ENCODE measurements at places on chromosomes 1 and 21. TPM values are rescaled to one million over a fixed set of nuclear protein-coding genes. Genes with fewer than 3 reads are reported as not detected.

DNA sequence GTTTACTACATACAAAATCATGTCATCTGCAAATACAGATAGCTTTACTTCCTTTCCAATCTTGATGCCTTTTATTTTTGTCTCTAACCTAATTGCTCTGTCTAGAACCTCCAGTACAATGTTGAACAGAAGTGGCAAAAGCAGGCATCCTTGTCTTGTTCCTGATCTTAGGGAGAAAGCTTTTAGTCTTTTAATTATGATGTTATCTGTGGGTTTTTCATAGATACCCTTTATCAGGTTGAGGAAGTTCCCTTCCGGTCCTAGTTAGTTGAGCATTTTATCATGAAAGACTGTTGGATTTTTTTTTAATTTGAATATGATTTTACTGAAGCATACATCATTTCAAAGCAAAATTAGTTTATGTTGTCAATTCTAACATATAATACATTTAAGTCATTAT lies 45.7 kb upstream of the DISC1 start:
- no peak overlapping the region for H3K27ac ChIP-seq
- H3K4me1 ChIP-seq, result no peaks in the 10 kb centered on the region
- no peak overlapping the region for H3K4me3 ChIP-seq
- H3K36me3 ChIP-seq, result no peaks in the 10 kb centered on the region
- no peaks in the 10 kb centered on the region for H3K27me3 ChIP-seq

DNA sequence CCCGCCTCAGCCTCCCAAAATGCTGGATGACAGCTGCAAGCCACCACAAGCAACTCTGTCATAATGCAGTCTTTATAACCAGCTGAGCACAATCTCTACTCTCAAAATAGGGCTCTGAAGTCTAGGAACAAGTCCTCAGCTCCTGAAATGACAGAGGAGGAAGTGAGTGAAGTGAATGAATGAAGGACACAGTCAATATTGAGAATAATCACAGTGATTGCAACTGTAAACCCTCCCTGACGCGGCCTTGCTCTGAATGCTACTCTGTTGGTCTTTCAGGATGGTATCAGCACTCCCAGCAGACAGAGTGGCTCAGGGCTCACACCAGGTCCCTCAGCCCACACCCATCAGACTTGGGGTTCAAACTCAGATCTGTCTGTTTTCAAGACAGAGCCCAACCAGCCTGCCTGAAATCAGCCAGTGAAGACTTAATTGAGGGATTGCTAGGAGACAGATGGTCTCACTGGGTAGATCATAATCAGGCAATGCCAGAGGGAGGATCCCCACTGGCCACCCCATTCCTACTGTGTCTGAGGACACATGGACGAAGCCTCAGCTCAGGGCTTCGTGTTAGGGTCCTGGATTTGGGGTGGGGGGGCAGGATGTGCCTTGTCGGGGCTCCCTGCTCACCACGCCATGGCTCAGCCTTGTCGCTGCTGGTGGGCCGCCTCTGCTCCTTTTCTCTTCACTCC lies 20.9 kb downstream of the RNF187 start:
- no peak overlapping the region for H3K4me3 ChIP-seq
- H3K36me3 ChIP-seq, result no peaks in the 10 kb centered on the region
- no peaks in the 10 kb centered on the region for H3K4me1 ChIP-seq
- DNase-seq, result no peak

GRCh38 chr1:150928286-150928685 lies 2.1 kb downstream of the SETDB1 start:
- no peak overlapping the region for H3K27ac ChIP-seq
- no peaks in the 10 kb centered on the region for H3K27me3 ChIP-seq
- no peak overlapping the region for H3K4me3 ChIP-seq
- DNase-seq, result no peak
- H3K4me1 ChIP-seq, result no peaks in the 10 kb centered on the region

GRCh38 chr1:43256675-43257570 lies 12.9 kb upstream of the TMEM125 start:
- no peak overlapping the region for H3K27ac ChIP-seq
- no peak overlapping the region for H3K4me3 ChIP-seq
- DNase-seq, result no peak
- H3K27me3 ChIP-seq, result no peaks in the 10 kb centered on the region
- H3K36me3 ChIP-seq, result no peaks in the 10 kb centered on the region

DNA sequence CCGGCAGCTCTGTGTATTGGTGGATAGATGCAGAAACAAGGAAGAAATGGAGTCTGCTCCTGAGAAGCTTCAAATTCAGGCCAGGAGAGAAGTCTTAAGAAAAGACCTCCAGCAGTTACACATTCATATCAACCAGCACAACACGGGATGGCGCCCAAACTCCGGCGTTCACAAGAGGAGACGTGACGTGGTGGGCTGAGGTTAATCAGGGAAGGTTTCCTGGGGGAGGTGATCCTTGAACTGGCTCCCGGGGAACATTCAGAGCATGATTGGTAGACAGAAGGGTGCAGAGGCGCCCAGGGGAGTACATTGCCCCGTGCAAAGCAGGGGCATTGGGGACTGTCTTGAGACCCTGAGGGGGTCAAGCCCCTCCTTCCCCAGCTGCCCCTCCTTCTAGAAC lies 27.7 kb upstream of the SPSB1 start:
- H3K27me3 ChIP-seq, result no peaks in the 10 kb centered on the region
- no peaks in the 10 kb centered on the region for H3K4me1 ChIP-seq
- H3K27ac ChIP-seq, result no peak overlapping the region
- H3K4me3 ChIP-seq, result no peak overlapping the region

The KRTAP21-2 gene
- total RNA-seq, result not detected

- no peaks in the 10 kb centered on the region for H3K27me3 ChIP-seq
- no peaks in the 10 kb centered on the region for H3K36me3 ChIP-seq
- DNase-seq, result peak; percentile 56
- no peak overlapping the region for H3K27ac ChIP-seq
- no peaks in the 10 kb centered on the region for H3K4me1 ChIP-seq
Observed at GRCh38 chr1:35568975-35569395, 4.1 kb upstream of the TFAP2E start.

GRCh38 chr1:29364101-29364678 lies 127.9 kb downstream of the PTPRU start:
- H3K27ac ChIP-seq, result no peak overlapping the region
- no peaks in the 10 kb centered on the region for H3K4me1 ChIP-seq
- no peaks in the 10 kb centered on the region for H3K27me3 ChIP-seq
- H3K36me3 ChIP-seq, result no peaks in the 10 kb centered on the region

GRCh38 chr1:170932236-170932635 lies 3.1 kb upstream of the MROH9 start:
- no peaks in the 10 kb centered on the region for H3K36me3 ChIP-seq
- no peak for DNase-seq
- H3K27ac ChIP-seq, result no peak overlapping the region
- no peak overlapping the region for H3K4me3 ChIP-seq
- H3K27me3 ChIP-seq, result no peaks in the 10 kb centered on the region

GRCh38 chr1:147748676-147749350 lies 11.6 kb downstream of the GJA5 start:
- H3K27ac ChIP-seq, result no peak overlapping the region
- no peaks in the 10 kb centered on the region for H3K4me1 ChIP-seq
- H3K27me3 ChIP-seq, result no peaks in the 10 kb centered on the region
- no peak for DNase-seq

DNA sequence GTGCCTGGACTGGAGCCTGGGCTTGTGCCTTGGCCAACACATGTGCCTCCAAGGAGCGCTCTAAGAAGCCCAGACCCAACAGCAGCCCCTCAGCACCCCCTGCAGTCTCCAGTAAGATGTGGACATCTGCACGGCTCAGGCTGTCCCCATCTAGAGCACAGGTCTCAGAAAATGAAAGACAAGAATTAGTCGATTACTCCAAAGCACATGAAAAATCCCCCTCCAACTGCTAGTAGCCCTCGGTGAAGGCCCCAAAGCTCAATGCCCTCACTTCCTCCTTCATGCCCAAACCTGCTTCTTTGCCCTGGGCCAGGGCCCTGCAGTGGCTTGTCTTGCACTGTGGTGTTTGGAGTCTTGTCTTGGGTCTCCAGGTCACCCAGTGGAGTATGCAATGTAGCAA lies 21.9 kb upstream of the ERO1B start:
- H3K4me3 ChIP-seq, result no peak overlapping the region
- no peak overlapping the region for H3K27ac ChIP-seq
- no peak for DNase-seq

The UTP25 gene
- 8.1 TPM for total RNA-seq

The LCE1A gene
- total RNA-seq, result 3.4 TPM

- no peak for DNase-seq
- no peaks in the 10 kb centered on the region for H3K27me3 ChIP-seq
- H3K4me1 ChIP-seq, result no peaks in the 10 kb centered on the region
- H3K36me3 ChIP-seq, result no peaks in the 10 kb centered on the region
Observed at GRCh38 chr1:20867062-20867461, 80.0 kb upstream of the HP1BP3 start.

DNA sequence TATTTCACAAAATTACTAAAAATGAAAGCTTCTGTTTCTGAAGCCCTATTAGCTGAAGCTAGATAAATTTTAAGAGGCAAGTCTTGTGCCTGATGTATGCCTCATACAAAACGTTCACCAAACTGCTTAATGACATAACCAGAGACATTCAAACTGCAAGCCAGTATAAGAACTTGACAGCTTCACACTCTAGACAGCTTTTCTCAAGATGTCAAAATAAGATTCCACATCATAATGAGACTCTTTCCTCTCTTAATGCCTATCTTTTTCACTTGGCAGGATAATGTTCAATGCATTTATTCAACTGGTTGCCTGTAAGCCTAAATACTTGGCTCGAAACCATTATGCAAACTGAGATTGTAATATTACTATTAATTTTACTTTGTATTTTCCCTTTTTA lies 424.0 kb downstream of the LTN1 start:
- H3K27me3 ChIP-seq, result no peaks in the 10 kb centered on the region
- H3K36me3 ChIP-seq, result no peaks in the 10 kb centered on the region
- no peak overlapping the region for H3K27ac ChIP-seq
- H3K4me3 ChIP-seq, result no peak overlapping the region

GRCh38 chr1:198671136-198671535 lies 32.3 kb downstream of the PTPRC start:
- no peak for DNase-seq
- no peaks in the 10 kb centered on the region for H3K27me3 ChIP-seq
- H3K27ac ChIP-seq, result no peak overlapping the region
- no peaks in the 10 kb centered on the region for H3K36me3 ChIP-seq
- no peaks in the 10 kb centered on the region for H3K4me1 ChIP-seq
- no peak overlapping the region for H3K4me3 ChIP-seq

The PDZK1 gene
- total RNA-seq, result not detected

- H3K36me3 ChIP-seq, result no peaks in the 10 kb centered on the region
- no peaks in the 10 kb centered on the region for H3K4me1 ChIP-seq
- no peaks in the 10 kb centered on the region for H3K27me3 ChIP-seq
- H3K4me3 ChIP-seq, result no peak overlapping the region
- no peak for DNase-seq
Observed at GRCh38 chr1:85824066-85824840, 116.0 kb upstream of the ZNHIT6 start.

- H3K4me3 ChIP-seq, result no peak overlapping the region
- no peak overlapping the region for H3K27ac ChIP-seq
- no peak for DNase-seq
- no peaks in the 10 kb centered on the region for H3K4me1 ChIP-seq
Observed at GRCh38 chr1:234781241-234782065, 171.5 kb upstream of the IRF2BP2 start.

DNA sequence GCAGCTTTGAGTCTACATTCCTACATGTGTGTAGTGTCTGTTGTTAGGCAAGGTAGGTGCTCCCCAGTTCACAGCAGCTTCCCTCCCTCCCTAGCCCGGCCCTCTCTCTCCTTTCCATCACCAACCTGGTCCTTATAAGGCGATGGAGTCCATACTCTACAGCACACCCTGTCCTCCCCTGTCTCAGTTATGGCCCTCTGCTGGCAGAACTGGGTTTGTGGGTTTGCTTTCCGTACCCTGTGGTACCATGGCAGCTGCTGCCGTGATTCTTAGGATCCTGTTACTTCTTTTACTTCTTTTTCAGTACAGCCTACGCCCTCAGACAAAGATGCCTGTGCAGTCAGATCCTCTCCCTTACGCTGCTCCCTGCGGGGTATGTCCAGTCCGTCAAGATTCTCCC lies 31.7 kb downstream of the AK5 start:
- H3K4me1 ChIP-seq, result no peaks in the 10 kb centered on the region
- H3K4me3 ChIP-seq, result no peak overlapping the region
- H3K36me3 ChIP-seq, result no peaks in the 10 kb centered on the region
- DNase-seq, result no peak
- no peak overlapping the region for H3K27ac ChIP-seq

DNA sequence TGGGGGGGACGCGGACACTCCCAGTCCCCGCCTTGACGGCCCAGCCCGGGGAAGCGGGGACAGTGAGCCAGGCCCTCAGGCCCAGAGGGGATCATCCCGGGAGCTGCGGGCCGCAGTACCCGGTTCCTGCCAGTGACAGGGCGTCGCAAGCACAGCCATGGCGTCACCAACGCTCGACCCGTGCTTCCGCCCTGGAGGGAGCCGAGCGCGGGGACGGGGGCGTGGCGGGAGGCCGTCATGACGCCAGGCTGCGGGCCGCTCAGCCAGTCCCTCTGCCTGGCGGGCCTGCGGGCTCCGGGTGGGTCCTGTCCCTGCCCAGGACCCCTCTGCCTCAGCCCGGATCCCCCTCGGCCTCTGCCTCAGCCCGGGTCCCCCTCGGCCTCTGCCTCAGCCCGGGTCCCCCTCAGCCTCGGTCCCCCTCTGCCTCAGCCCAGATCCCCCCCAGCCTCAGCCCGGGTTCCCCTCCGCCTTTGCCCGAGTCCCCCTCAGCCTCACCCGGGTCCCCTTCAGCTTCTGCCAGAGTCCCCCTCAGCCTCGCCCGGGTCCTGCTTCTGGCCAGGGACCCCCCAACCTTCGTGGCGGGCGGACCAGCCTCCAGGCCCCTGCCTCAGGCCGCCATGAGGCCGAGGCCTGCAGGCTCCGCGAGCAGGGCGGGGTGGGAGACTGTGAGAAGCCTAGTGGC lies 2.3 kb upstream of the SLC2A5 start:
- no peaks in the 10 kb centered on the region for H3K27me3 ChIP-seq
- H3K4me1 ChIP-seq, result peaks cover 6% of the 10 kb centered on the region
- DNase-seq, result no peak
- H3K4me3 ChIP-seq, result no peak overlapping the region
- H3K36me3 ChIP-seq, result no peaks in the 10 kb centered on the region
- H3K27ac ChIP-seq, result peak overlapping the region; percentile 73

The HUNK gene
- 3.7 TPM for total RNA-seq

DNA sequence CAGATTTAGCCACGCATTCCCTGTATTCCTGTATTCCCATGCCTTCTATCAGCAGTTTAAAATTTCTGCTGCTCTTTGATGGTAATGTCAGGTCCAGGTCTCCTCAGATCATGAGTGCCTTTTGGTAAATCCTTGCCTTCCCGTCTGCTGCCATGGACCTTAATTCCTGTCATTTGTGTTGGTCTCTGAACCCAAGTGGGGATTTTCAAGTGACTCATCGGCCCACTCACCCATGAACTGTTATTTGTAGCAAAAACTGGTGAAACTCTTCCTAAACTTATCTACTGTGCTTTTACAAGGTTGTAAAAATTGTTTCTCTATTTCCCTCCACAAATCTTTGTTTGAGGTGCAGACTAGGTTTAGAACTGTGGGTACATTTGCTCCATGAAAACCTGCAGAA lies 47.4 kb downstream of the ACTN2 start:
- no peaks in the 10 kb centered on the region for H3K4me1 ChIP-seq
- DNase-seq, result no peak
- H3K4me3 ChIP-seq, result no peak overlapping the region
- no peaks in the 10 kb centered on the region for H3K36me3 ChIP-seq
- H3K27ac ChIP-seq, result no peak overlapping the region
- no peaks in the 10 kb centered on the region for H3K27me3 ChIP-seq
